HT1080 (cell line): ENCODE measurements at places on chromosomes 4 and X. TPM values are rescaled to one million over a fixed set of nuclear protein-coding genes. Genes with fewer than 3 reads are reported as not detected.

DNA sequence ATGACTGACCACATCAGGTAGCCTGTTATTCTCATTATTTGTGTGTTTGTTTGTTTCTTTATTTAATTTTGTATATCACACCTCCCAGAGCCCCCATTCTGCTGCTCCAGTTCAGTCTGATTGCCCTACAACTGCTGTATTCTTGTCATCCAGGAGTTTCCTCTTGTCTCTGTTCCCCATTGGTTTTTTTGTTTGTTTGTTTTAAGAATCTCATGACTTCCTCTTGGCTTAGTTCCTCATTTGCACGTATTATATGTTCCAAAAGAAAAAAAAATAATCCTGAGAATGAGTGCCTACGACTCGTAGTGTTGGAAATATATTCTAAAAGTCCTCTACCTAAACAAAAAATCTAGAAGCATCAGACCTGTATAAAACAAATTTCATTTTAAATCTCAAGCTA is 142.3 kb upstream of the SLIT2 start:
- DNase-seq: no peak

DNA sequence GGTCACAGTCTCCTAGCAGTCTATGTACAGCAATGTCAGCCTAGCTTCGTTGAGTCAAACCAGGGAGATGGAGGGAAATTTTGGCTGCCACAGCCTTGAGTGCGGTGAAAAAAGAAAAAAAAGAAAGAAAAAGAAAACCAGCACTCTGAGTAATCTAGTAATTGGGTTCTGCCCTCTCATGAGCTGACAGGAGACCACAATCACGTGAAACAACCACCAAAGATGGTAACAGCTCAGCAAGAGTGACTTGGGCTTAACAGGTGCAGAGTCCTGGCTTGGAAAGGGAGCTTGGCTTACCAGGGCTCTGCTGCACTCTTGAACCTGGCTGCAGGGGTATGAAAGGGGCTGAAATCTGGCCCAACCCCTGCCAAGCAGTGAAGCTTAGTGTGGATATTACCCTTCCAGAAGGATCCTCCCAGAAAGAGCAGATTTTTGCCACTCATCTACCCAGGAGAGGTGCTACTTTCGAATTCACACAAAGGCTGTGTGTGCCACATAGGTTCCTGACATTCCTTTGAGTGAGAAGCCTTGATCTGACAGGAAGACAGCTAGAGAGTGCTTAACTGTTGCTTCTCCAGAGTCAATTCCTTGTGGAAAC is 350.3 kb downstream of the PTTG2 start:
- DNase-seq: peak; percentile 66

DNA sequence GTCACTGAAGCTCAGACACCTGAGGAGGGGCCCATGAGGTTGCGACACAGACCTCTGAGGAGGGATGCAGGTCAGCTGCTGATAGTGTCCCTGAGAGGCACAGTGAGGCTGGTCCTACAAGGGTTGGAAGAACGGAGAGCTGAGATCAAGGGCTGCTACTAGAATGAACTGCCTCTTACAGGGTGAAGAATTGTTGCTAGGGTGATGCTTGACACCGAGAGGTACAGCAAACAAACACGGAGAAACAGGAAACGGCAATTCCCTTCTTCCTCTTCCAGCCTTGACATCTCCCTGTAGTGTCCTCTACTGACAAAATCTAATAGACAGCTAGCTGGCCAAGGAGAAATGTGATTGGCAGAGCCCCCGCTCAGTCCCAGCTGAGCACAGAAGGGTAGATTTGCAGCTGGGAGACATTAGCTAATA is 11.8 kb upstream of the HPGDS start:
- no peak for DNase-seq

GRCh38 chrX:69070949-69071650 is 94.2 kb downstream of the PJA1 start:
- DNase-seq: no peak

DNA sequence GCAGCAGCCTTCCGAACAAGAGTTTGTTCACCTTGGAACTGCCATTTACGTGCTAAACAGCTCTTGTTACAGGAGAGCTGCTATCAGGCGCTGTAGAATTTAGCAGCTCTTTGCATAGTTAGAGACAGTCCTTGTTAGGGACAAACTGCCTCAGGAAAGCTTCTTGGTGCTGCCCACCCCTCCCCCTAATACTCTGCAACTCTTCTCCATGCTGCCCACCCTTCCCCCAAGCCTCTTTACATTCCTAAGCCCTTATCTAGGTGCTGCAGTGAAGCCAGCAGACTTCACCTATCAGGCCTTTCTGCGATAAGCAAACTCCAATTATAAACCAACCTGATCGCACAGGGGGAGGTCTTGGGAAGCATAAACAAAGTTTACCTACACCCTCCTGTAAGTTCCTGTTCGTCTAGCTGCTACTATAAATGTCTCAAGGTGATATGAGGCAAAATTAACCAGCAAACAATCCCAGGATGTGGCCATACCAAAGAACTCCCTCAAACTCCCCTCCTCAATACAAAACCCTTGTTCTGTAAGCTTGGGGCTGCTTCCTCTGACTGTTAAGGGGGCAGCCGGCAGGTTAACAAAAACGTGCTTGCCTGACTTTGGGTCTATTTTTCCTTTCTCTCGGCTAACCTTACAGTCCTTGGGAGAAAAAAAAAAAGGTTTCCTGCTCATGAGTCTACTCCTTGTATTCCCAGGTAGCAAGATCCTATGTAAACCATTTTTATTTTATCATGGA is 74.0 kb upstream of the GC start:
- DNase-seq: no peak

GRCh38 chrX:107542500-107542899 is 85.8 kb upstream of the PRPS1 start:
- peak; percentile 18 for DNase-seq

GRCh38 chrX:119880552-119881437 is 9.2 kb downstream of the NDUFA1 start:
- DNase-seq: peak; percentile 57

Gene ADAMTS3
- 3.9 and 4.1 TPM in 2 replicates for total RNA-seq

Gene ZNF185
- total RNA-seq: 12.2 and 16.2 TPM in 2 replicates

DNA sequence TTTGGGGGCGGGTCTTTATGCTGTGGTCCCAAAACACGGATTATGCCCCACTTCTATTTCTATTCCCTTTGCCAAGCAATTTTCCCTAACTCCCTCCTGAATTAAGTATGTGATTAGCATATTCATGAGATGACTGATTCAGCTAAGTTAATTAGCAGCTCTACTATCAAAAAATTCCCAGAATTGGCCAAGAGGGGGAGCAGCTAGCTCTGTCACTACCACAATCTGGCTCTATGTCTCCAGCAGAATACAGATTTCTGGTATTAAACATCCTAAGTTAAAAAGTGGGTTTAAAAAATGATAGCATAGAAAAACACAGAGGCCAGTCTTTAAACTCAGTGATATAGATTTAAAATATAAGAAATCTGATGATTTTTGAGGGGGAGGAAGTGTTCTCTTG is 80.3 kb downstream of the GPC4 start:
- DNase-seq: no peak

Gene RRH
- total RNA-seq: 0.17 TPM in 1 of 2 replicates, not detected in the other

GRCh38 chr4:25454476-25454875 is 77.4 kb downstream of the ANAPC4 start:
- no peak for DNase-seq

DNA sequence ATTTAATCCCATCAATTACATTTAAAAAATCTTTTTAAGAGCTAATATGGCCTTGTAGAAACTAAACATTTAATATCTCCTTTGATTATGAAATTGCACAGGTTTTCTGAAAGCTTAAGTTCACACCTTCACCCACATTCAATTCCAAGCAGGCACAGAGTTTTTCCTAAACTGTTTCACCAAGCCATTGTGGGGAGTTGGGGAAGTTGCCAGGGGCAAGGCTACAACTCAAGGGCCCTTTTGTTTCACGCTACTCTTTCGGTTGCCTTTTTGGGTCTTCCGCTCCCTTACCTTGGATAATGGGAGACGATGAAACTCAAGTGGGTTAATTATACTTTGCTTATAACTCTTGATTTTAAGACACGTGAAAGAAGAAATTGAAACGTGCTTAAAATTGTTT is 33.3 kb downstream of the APBB2 start:
- no peak for DNase-seq

- peak; percentile 23 for DNase-seq
These were observed 133.4 kb downstream of the UNC5C start for GRCh38 chr4:95415346-95415771.

- DNase-seq: peak; percentile 49
These were observed 21.8 kb downstream of the FHL1 start for GRCh38 chrX:136168929-136169735.

- peak; percentile 74 for DNase-seq
These were observed 215.5 kb upstream of the VEGFC start for GRCh38 chr4:177008071-177008835.

DNA sequence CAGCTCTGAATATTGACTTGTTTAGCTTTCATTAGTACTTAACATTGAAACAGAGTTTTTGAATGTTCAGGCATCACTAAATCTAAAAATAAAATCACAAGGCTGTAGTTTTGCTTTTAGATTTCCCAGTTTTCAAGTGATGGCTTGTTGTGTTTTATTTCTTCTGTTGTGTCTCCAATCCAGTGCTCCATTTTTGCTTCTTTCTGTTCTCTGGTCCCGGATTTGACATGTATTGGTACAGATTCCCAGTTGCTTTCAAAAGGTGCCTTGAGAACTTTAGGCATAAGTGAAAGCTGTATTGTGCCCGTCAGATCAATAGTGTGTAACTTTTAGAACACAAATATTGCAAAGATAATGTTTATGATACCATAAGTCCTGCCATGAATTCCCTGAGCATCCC is 53.2 kb downstream of the ARHGAP10 start:
- no peak for DNase-seq

Gene EMCN
- not detected in 2 replicates for total RNA-seq

Gene EDA
- total RNA-seq: 2.0 and 2.4 TPM in 2 replicates

GRCh38 chr4:100169491-100170485 is 20.5 kb downstream of the DDIT4L start:
- DNase-seq: peak; percentile 32

DNA sequence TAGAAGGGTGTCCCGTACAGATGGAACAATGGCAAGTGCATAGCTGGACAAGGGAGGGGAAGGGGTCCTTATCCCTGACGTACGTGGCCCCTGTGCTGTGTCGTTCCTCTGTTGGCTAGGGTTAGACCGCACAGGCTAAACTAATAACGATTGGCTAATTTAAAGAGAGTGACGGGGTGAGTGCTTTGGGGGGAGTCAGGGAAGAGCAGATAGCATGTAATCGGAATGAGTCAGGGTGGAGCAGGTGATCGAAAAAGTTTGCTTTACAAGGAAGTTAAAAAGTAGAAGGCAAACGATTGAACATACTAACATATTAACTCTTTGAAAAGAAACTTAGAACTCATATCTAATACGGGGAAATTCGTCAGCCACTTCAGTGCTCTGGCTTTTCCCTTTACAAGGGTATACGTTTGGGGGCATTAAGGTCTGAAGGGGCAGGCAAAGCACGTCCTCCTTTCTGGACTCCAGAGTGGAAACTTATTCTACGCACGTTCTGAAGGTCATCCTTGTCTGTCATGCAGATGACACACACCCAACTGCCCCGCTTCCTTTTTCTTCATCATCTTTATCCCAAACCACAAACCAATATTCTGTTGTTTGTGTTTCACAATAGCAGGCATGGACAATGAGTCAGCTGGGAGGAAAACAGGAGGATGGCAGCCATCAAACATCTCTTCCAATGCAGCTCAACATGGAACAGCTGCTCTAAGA is 10.2 kb upstream of the CRLF2 start:
- DNase-seq: peak; percentile 69

GRCh38 chr4:58522765-58523382 is 1412.7 kb upstream of the IGFBP7 start:
- DNase-seq: no peak

Gene GBA3
- not detected in 2 replicates for total RNA-seq

DNA sequence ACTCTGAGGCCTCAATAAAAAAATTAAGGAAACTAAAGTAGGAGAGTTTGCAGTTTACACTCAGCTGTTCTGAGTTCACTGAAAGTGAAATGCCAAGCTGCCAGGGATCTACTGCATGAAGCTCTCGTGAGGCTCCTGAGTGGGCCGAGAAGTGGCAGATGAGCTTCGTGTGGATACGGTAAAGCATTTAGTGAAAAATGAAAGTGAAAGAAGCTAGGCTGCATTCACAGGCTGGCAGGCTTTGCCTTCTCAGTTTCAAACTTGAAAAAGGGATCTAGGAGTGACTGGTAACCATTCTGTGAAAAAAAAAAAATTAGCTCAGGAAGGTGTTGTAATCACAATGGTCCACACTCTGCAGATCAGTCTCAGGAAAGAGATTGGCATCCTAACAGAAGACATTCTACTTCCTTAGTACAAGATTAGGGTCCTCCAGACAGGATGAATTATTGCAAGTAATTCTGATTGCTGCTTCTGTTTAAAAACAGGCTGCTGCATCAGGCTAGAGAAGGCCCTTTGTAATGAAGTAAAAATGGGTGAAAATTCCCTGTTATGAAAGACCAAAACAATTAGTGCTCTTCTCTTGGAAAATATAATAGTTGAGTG is 679.9 kb downstream of the RPA4 start:
- peak; percentile 58 for DNase-seq

- no peak for DNase-seq
These were observed 7.1 kb upstream of the CNOT6L start for GRCh38 chr4:77826275-77826674.

DNA sequence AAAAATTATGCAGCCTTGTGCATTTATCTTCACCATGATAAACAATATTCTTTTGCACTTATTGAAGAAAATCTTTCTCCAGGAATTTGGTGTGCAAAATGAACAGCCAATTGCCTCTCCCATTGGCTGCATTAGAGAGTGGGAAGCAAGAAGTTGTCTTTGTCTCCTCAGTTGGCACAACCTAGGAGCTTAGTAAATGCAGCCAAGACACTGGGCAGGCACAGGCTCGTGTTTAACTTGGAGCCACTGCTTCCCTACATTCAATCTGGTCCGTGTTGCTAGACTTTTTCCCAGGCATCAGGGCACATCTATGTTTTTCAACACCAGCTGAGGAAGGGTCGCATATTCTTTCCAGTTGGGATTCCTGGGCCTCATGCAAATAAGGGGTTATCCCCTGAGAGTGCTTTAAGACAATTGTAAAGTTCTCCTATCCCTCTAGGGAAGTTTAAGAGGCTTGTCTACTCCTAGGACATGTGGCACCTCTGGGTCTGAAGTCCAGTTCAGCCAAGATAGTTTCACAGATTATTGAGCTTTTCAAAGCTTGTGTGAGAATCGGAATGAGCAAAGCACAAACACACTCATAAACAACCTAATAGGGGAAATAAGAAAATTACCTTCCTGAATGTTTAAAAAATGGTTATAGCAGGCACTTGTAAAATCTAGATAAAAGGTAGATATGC is 31.8 kb upstream of the SRD5A3 start:
- no peak for DNase-seq

- DNase-seq: no peak
These were observed 314.2 kb downstream of the RAB28 start for GRCh38 chr4:13169731-13170525.

- DNase-seq: no peak
These were observed 93.3 kb downstream of the SPATA18 start for GRCh38 chr4:52144372-52144771.

- no peak for DNase-seq
These were observed 55.3 kb upstream of the GNRHR start for GRCh38 chr4:67809502-67809901.

DNA sequence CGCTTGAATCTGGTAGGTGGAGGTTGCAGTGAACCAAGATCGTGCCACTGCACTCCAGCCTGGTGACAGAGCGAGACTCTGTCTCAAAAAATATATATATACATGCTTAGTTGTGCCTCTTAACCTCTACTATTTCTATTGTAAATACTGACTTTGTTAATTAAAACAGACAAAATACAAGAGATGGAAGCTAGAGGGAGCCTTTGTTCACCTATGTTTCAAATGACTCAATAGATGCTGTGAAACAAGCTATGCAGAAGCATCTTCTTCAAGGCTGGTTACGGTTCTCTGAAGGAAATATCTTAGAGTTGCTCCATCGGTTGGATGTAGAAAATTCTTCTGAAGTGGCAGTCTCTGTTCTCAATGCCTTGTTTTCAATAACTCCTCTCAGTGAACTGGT is 6.2 kb downstream of the NCAPG start:
- DNase-seq: no peak

Gene TSPAN6
- 16.3 and 17.5 TPM in 2 replicates for total RNA-seq
